Activated gamma-delta T cell treated with Interleukin-2 at 50 U/mL for 16 hours (primary cell): ENCODE measurements at places on chromosomes 3 and 15.

DNA sequence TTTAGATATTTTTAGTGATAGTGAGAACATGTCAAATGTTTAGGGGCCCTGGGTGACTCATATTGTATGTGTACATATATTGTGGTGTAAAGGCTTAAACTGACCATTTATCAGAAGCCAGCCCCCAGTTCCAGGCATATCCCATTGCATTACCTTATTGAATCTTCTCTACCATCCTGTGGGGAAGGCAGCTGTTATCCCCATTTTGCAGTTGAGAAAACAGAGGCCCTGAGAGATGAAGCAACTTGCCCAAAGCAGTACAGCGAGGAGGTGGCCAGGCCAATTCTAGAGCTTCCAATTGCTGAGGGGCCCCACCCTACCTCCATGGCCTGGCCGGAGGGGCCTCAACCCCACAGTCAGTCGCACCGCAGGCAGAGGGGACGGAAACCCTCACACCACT lies 47.9 kb downstream of the ZNF710 start:
- no peak for DNase-seq

GRCh38 chr3:51198477-51198876 lies 186.6 kb upstream of the MANF start:
- no peak for DNase-seq

GRCh38 chr15:73681856-73682599 lies 2.2 kb upstream of the CD276 start:
- no peak for DNase-seq

- no peak for DNase-seq
These were observed 22.4 kb downstream of the MAP6D1 start for GRCh38 chr3:183802989-183803388.

GRCh38 chr15:43211224-43211735 lies 9.5 kb downstream of the EPB42 start:
- DNase-seq, result no peak

DNA sequence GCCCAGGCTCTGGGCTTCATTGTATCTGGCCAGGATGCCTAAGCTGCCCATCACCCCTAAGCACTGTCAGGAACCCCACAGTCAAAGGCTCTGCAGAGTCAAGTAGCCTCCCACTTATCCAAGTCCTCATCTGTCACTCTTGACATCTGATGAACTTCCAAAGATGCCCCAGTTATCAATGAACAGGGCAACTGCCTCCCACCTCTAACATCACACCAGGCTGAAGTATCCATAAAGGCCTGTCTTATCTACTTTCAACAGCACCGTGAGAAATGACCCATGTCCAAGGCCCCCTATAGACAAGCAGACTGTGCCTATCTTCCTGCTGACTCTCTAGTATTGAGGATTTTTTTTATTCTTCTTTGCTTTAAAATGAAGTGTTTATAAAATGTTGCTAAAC lies 56.4 kb downstream of the TRIM69 start:
- DNase-seq, result no peak

DNA sequence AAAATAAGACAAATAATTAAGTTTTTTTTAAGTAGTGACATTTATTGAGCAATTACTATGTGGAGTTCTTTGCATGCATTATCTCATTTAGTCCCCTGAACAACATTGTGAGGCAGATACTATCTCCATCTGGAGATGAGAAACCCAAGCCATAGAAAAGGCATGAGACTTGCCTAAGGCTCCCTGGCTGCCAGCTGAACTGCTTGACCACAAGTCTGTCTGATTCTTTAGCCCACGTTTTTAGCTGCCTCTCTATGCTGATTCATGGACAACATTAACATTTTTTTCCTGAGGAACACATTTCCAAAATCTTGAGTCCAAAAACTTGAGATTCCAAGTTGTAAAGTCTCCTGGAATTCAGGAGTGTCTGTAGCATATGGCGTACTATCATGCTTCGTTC lies 263.6 kb upstream of the GOLGA6L4 start:
- no peak for DNase-seq

DNA sequence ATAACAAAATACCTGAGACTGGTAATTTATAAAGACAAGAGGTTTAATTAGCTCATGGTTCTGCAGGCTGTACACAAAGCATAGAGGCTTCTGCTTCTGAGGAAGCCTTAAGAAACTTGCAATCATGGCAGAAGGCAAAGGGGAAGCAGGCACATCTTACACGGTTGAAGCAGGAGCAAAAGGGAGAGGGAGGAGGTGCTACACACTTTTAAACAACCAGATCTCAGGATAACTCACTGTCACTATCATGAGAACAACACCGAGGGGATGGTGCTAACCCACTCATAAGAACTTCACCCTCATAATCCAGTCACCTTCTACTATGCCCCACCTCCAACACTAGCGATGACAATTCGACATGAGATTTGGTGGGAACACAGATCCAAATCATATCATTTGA lies 54.4 kb downstream of the ATP8B4 start:
- DNase-seq, result no peak

GRCh38 chr15:70436428-70436827 lies 326.9 kb downstream of the UACA start:
- no peak for DNase-seq

DNA sequence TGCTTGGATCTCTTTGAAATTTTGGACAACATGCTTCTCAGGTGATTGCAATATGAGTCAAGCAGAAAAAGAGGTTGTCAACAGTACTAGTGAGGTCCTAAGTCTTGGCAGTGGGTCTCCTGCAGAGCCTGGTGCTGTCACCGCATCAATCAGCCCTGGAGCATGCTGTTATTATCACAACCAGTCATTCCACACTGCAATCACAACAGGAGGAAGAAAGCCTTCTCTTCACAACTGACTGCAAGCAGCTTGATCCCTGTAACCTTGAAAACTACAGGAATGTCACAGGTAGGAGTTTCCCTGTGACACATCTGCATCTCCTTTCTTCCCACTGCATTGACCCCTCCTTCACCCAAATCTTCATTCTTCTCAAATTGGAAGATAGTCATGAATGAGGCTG lies 451.1 kb upstream of the ATP11B start:
- DNase-seq, result no peak

- no peak for DNase-seq
These were observed 210.2 kb downstream of the OSBPL10 start for GRCh38 chr3:31770822-31771326.

DNA sequence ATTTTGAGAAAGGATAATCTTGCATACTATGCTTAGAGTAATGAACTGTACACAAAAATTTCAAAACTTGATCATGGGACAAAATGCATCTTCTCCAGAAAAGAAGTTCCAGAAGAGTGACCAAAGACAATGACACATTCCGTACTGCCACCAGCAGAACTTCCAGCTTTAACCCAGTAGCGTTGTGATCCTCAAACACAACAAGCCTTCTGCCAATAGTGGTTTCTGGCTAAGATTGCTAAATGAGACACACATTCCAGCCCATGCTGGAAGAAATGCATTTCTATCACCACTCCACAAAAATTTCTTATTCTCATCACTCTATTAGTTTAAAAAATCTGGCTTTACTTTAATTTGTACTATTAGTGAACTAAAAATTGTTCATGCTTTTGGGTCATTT lies 334.9 kb downstream of the TBC1D5 start:
- no peak for DNase-seq

DNA sequence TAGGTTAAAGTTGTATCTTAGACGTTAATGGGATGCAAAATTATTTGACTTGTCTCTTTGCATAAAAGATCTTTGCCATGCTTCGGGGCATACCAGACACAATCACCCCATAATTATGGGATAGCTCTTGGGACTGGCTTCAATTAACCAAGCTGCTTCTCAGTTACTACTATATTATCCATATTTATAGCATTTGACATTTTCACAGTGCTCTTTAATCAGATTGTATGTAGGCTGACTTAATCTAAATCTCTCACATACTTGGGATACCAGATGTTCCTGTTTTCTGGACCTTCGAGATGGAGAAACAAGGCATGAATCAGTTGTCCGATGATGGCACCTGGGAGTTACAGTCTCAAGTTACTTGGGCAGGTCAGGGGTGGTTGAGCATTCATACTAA lies 27.2 kb upstream of the ABHD17C start:
- DNase-seq, result no peak

- DNase-seq, result no peak
These were observed 166.9 kb upstream of the ROBO2 start for GRCh38 chr3:76872999-76873398.

GRCh38 chr15:39641191-39641889 lies 60.5 kb downstream of the THBS1 start:
- no peak for DNase-seq

DNA sequence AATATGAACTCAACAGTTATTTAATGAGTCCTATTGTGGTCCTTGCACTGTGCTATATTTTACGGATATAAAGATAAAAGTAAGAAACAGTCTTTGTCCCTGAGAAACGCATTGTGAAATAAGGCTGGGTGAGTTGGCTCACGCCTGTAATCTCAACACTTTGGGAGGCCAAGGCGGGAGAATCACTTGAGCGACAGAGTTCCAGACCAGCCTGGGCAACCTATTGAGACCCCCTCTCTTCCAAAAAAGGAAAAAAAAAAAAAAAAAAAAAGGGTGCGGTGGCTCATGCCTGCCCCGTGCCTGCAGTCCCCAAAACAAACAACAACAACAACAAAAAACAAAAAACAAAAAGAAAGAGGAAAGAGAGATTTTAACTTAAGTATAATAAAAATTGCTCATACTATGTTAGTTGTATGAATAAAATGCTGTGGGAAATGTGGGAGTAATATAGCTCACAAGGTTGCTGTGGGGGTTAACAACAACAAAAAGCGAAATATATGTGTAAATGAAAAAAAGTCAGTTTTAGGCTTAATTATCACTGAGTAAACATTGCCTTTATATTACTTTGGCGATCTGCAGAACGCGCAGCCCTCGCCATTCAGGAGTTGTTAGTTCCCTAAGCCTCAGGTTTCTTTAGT lies 461 bp upstream of the FNDC3B start:
- no peak for DNase-seq

DNA sequence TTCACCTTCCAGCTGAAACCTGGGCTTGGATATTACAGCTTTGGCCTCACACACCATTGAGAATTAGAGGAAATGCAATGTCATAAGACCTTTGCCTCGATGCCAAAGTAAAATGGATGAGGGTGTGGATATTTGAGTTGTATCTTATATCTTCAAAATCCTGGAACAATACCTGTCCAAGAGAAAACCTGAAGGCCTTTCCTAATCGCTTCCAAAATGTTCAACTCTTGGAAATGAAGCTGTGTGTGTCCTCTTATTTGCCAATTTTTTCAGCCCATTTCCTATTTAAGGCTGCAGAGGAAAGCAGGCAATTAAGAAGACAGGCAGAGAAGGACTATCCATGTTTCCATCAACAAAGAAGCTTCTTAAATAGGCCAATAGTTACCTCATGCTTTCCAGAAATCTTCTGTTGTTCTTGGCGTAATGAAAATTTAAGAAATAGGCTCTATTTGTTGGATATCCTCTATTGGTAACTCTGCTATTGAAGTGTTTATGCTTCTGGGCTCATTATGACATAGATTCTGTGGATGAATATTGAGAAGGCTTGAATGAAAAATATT lies 99.5 kb upstream of the ZBTB20 start:
- DNase-seq, result no peak

DNA sequence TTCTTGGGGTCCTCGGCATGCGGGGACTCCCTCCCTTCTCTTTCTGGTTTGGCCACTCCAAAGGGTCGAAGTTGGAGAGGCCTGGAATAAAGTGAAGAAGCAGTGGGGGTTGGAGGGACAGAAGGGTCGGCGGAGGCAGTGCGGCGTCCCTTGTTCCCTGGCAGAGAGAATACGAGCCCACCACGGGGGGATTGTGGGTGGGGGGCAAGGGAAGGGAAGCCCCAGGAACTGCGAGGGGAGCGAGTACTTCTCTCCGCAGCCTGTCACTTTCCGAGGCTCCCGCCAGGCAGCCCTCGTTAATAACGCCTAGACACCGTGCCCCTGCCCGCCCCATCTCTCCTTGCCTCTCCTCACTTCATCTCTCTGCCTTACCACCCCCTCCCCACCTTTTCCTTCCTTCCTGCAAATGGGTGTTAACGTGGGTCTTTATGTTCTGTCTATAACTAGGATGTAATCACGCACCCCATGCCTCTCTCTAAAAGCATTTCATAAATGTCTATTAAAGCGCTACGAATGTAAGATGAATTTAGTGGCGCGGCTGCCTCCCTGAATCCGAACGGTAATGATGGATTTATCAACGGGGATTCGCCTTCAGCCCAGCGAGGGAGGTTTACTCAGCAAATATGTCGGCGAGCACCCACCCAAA lies 13.7 kb downstream of the NR2F2 start:
- no peak for DNase-seq

DNA sequence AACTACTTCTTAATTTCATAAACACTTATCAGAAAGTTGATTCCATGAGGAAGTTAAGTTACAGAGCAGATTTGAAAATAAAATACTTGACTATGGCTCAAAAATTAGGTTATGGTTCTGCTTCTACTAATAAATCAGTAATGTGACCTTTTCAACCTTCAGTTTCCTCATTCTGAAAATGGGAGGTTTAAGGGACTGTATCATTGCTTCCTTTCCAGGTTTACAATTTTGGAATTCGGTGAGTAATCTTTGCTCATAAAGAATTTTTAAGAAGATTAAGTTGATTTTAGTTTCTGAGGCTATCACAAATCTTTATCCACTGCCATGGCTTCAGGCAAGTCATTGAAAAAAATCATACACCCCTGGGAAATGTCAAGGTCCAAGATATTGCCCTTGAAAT lies 1061.2 kb downstream of the DIPK2A start:
- no peak for DNase-seq

- no peak for DNase-seq
These were observed 134.4 kb downstream of the TMCO5A start for GRCh38 chr15:38068626-38069391.

DNA sequence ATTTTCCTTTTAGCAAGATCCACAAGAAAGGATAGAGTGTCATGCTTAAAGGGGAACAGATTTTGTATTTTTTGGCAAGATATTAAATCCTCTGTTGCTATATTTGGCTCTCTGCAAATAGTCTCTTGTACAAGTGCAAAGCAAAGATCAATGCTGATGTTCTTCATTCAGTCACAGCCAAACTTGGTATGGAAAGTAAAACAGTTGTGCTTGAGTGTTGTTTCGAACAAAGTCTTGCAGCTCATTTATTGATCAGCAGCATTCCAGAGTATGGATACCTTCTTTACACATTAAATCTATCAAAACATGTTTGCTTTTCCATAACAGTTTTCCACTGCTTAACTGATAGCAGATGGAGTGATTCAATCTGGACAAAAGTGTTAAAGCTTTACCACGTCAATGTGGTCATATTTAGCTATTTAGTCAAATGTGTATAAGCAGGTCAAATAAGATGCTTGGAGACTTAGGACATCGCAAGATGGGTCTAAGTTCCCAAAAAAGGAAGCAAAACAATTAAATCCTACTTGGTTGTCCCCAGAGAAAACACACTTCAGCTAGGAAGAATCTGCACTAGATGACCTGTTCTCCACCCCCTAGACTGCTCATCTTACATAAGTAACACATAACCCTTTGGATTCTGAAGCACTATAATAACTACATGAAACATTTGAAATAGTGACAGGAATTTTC lies 52.4 kb downstream of the VGLL3 start:
- no peak for DNase-seq

DNA sequence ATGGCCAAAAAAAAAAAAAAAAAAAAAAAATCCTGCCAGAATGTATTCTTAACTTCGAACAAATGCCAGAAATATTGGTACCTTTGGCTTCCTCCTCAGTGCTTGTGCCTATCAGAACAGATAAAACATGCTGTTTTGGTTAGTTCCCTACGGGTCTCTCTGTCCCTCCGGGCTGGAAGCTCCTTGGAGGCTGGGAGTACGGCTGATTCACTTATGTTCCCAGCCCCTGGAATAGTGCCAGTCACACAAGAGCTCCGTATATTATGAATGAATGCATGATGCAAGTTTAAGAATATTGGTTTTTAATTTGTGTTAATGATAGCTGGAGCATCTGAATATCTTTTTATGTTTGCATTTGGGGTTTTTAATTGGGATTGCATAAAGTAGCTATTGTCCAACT lies 44.0 kb downstream of the NR2F2 start:
- no peak for DNase-seq
